ENCODE measurements at places on chromosomes 1 and 21.
A peak's percentile ranks its signal among the peaks of the same experiment; 100 is the strongest.

DNA sequence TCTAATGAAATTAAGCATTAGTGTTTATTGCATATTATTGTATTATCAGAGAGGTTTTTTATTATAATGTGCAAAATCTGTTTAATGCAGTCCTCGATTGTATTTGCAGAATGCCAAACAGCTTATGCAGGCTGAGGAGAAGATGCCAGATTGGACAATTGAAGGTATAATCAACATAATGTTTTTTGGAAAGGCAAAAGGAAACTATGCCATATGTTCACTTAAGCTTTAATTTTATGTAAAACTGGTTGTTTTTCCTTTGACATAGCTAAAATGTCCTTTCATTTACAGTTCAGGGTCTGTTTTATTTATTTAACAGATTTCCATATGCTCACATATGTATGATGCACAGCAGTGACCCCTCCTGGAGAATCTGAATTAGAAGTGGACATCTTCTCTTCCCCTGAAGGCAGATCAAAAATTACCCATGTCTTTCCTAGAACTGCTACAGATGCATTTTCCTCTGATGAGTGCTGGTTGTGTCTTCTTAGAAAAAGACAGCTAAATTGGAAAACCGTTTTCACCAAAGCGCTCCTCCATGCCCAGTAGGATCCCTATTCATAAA is 143.5 kb upstream of the USH2A start:
- no peak for DNase-seq

- no peak for DNase-seq
Observed at GRCh38 chr1:33424610-33425009, 6.3 kb downstream of the PHC2 start.

DNA sequence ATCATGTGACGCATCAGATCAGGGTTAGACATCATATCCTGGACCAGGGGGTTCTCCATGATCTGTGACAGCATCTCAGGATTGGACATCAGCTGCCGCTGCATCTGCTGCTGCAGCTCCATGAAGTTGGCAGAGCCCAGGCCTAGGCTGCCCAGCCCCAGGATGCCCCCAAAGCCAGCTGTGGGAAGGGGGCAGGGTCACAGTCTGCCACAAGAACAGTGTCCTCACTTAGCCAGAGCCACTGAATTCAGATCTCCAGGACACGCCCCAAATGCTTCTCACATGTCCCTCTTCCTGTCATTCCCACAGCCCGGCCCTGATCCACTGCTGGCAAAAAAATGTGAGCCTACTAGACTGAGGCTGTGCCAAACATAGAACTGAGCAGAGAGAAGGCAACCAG is 3.2 kb downstream of the UBQLN4 start:
- DNase-seq = no peak

DNA sequence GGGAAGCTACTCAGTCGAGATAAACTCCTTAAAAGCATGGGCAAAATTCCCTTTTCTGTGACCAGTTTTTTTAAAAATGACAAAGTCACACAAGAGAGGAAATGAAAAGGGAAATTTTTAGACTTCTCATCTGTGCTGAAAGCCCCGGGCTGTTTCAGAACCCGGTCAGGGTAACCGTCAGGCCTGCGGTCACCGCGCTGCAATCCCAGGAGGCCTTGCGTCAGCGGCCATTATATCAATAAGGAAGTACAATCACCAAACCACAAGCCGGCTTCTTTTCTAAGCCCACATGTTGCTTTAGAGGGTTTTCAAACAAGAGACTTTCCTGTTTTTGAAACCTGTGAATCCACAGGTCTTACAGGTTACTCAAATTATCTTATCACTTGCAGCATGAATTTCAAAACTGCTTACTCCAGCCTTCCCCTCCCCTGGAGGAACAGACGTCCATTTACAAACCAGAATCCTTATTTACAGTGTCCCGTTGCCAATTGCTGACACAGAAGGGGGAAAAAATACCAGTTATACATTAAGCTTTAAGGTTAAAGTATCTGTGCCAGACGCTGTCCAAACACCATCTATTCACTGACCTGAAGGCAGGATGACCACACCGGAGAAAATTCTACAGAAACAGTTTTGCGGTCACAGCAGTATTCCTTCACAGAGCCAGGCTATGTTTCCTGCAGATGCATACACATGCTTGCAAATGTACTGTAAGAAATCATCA is 165.3 kb downstream of the TOMM20 start:
- DNase-seq = peak; percentile 50

DNA sequence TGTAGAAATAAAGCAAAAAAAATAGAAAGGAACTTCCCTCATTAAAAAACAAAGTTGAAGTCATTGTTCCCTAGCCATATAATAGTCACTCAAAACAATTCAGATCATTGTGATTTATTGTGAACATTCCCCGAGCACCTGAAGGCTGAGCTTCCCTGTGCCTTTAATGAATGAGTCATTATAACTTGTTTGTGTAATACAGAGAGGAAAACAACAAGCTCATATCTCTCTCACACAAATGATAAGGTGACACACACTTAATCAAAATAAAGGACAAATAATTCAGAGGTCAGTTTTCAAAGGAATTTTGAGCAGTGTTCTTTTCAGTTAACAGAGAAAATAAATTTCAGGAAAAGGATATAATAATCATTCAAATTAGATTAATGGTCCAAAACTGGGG is 326.2 kb downstream of the DUSP10 start:
- no peak for DNase-seq

DNA sequence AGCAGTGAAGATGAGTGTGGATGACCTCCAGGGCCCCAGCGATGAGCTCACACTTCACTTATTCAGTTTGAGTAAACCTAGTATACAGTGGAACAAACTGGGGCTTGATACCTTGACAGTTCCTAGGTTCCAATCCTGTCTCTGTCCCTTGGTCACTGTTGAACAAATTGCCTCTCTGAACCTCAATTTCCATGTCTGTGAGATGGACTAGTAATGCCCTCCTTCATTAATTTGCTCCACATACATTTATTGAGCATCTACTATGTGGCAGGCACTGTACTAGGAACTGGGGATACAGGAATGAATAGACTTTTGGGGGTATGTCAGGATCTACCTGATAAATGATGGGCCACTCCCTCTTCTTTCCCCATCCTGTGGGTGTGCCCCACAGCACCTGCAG is 57.3 kb downstream of the SDC3 start:
- DNase-seq = no peak

Measured in stimulated activated CD8-positive, alpha-beta memory T cell treated with anti-CD3 and anti-CD28 coated beads, Interleukin-4, amount 100 ng/mL, for 1 hour (primary cell).